ENCODE measurements at places on chromosomes 1 and 21.

- DNase-seq: no peak
These were observed 25.5 kb downstream of the GBP2 start for GRCh38 chr1:89100412-89100811.

DNA sequence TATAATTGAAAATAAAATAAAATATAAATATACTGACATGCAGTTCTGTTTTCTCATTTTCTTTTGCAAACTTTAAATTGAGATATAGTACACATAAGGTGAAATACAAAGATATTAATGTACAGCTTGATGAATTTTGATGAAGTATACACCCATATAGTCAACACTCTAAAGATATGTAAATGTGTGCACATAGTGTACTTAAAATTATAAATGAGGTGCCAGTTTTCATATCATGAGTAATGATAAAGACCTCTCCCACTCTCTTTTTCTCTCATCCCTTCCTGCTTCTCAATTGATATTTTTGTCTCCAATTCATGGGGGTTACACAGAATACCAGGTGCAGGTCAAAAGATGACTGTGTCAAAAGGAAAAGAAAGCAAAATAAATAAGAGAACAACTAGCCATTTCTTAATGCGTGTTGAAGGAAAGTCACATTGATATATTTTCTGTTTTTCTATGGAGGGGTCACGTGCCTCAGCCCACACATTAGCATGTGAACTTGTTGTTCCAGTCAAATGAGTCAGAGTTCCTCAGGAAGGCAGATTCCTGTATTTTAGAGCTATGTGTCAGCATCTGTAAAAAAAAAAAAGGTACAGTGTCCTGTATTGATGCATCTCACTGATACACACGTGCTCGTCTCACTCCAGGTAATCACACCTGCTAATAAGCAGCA lies 64.3 kb upstream of the HOOK1 start:
- DNase-seq: peak; percentile 78

GRCh38 chr1:150995896-150996295 lies 10.8 kb downstream of the MINDY1 start:
- DNase-seq: no peak

DNA sequence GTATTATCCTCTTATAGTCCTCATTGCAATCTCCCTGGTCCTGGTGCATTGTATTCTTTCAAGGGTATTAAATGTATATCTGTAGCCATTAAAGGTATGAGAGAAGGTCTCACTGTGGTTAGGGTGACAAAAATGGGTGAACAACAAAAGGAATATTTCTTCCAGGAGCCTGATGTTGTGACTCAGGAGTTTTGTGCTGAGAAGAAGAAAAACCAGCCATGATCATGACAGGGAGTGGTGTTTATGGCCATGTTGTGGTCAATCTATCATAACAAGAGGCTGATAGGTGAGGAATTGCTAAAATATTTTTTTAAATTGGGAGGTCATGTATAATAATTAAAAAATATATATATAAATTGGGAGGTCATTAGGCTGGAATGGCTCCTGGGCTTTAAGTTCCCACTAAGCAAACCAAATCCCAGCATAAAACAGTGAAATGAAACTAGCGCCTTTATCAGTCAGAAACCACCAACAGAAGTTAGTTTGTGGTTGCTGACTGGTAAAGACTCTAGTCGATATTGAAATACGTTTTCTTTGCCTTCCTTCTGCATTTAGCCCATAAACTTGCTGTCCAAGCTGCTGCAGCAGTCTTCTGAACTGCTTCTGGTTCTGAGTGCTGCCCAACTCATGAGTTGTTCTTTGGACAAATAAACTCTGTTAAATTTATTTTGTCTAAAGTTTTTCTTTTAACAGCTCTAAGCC lies 60.3 kb downstream of the TBX19 start:
- DNase-seq: no peak

DNA sequence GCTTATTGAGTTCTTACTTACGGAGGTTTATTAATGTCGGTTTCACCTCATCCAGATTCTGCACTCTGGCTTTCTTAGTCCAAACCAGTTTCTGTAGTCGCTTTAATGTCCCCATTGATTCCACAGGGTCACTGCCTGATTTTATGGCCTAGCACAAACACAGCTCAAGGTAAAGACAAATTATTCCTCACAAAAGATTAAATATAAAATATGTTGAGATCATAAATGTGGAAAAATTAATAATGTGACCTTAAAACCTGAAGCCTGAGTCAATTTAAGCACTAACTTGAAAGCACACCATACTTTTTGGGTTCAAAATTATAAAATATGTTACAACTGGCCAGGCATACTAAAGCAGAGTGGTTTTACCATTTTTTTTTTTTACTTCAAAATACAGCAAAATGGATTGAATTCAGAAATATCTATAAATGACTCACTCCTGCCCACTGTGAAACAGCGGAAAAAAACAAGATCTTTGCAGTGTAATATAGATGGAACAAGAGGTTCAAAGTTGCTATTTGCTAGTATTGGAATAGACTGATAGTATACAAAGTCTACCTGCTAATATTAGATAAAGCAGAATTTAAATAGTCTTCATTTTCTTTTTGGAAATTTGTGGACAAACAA lies 37.6 kb upstream of the SAMSN1 start:
- no peak for DNase-seq

DNA sequence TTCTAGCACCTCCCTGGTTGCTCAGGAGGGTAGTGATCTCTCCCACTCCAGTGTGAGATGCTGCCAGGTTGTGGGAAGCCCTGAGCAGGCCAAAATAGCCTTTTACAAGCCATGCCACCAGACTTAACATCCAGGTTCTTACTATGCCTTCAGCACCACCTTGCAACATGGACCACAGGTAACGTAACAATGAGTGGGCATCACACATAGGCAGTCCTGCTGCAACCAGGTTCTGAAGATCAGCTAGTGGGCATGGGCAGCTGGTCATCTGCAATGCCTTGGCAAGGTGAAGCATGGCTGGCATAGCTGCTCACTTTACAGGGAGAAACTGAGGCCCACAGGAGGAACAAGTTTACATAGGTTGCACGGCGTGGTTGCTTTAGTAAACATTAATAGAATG lies 40.7 kb downstream of the DHCR24 start:
- no peak for DNase-seq

DNA sequence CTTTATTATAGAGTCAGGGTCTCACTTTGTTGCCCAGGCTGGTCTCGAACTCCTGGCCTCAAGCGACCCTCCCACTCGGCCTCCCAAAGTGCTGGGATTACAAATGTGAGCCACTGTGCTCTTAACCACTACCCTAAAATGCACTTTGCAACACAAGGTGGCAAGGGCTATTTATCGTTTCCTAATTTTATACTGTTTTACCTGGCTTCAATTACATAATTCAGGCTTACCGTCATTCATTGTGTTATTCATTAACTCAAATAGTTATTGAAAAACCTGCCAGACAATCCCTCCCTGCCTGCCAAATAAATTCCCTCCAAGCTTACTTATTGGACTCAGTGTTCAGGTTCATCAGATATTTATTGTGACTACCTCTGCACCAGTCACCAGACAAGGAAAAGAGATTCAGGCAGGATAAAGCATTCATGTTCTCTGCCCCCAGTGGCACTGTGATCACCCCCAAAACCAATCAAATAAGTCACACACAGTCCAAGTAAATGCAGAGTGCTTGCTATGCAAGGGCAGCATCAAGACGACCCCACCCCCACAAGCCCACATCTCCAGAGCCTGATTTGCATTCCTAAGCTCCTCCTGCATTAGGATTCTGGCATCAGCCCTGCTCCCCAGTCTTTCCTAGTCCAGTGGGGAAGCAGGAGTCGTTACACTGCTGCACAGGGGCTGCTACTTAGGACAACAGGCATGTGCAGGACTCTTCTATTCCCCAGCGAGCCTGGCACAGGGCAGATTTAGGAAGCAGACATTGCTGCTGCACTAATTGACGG lies 8.1 kb downstream of the PAQR7 start:
- DNase-seq: no peak

DNA sequence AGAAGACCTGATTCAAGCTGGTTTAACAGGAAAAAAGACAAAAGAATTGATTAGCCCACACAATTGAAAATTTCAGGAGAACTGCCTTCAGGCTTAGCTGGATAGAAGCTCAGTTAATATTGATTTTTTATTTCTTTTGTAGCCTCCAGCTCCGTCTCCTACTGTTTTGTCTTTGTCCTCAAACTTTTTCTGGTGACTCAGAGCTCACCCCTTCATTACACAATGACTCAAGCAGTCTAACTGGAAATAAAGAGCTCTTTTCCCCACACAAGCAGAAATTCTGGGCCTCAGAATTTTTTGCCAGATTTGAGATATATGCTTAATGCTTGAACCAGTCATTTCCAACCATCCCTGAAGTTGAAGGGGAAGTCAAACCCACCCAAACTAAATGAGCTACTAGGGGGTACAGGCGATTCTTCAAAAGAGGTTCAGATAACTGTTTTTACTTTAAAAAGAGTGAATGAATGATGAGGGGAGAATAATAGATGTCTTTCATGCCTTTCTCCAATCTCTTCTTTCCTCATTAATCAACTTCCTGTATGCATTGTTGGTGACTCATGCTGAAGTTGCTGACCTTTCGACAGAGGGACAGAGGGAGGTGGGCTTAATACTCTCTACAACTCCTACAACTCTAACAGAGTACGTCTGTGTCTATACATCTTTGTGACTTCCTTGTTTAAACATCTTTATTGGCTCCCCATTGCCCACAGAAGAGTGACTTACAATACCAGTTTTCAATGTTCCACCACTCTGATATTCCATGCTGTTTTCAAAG lies 6.2 kb upstream of the ACP6 start:
- no peak for DNase-seq

DNA sequence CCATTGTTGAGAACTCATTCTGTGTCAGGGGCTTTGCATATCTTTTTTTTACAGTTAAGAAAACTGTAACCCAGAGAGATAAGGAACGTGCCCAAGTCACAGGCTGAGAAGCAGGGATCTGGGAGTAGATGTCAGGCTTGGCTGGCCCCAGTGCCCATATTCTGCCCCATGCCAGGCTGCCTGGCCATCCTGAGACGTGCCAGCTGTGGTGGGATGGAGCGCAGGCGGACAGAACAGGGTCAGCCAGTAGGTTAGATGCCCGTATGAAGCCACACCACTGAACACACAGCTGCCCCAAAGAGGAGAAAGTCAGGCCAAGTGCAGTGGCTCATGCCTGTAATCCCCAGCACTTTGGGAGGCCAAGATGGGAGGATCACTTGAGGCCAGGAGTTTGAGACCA lies 55.9 kb downstream of the SLC66A1 start:
- no peak for DNase-seq

- peak; percentile 15 for DNase-seq
These were observed 67.4 kb downstream of the ARHGEF10L start for GRCh38 chr1:17606826-17607440.

DNA sequence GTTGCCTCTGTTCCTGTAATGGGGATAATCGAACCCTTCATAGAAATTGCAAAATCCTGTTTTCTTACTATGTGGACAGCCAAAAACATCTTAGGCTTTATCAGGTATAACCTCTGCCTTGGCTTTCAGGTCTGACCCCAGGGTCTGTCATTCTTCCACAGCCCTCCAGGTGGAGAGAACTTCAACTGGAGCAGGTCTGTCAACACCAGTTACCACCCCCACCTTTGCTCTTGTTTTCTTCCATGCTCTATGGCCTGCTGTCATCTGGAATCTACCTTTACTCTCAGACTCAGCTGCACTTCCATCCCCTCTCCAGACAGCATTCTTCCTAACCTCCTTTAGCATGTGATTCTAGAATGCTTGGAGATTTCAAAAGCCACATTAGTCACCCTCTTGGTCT lies 10.4 kb upstream of the GJA9 start:
- DNase-seq: no peak

DNA sequence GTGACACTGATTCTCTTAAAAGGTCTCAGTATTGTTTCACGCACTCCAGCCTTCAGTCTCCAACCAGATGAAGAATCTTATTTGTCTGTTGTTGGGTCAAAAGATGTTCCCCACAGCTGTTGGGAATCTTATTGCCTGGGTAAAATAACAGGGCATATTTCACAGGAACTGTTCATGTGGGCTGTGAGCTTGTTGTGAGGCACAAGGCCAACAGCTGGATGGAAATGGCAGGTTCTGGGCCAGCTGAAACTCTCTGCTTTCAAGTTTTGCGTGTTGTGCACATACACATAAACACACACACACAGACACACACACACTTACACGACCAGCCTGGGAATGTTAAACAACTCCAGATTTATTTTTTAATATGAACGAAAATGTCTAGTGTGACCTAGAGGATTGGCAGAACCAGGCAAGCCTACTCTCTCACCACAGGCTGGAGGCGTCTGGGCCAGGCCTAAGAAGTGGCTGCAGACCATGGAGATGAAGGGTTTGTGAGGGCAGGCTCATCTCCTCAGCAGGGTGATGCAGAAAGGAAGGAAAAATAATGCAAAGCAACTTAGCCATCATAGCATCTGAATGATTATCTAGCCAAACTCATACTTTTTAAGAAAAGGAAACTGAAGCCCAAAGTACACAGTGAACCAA lies 357.0 kb downstream of the TTLL7 start:
- DNase-seq: no peak

- DNase-seq: no peak
These were observed 7.7 kb upstream of the SDC3 start for GRCh38 chr1:30916296-30916695.

DNA sequence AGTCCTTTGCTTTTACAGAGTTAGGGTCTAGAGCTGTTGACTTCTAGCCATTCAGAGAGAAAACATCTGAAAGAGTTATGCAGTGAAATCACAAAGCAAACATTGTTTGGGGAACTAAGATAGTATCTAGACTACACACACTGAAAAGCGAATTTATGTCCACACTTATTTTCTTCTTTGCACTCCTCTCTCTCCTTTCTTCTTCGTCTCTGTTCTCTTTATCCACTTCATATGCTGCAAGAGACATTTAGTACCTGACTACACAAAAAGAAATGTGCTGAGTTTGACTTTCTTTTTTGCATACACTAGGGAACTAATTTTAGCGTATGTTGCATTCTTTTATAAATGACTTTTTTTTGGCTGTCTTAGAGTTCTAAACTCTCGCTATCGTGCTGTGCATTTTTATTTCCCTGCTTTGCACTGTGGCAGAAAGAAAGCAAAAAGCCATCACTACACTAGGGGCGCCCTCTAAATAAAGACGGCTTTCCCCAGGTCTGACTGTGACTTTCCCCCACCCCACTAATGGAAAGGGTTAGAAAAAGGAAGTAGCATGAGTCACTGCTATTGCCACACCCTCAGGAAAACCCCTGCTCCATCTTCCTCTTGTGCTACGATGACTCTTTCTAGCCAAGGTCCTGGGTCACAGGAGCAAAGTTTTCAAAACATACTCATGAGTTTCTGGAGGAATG lies 65.7 kb downstream of the MAP3K7CL start:
- DNase-seq: peak; percentile 82

- no peak for DNase-seq
These were observed 591 bp downstream of the KCTD3 start for GRCh38 chr1:215567491-215568298.

DNA sequence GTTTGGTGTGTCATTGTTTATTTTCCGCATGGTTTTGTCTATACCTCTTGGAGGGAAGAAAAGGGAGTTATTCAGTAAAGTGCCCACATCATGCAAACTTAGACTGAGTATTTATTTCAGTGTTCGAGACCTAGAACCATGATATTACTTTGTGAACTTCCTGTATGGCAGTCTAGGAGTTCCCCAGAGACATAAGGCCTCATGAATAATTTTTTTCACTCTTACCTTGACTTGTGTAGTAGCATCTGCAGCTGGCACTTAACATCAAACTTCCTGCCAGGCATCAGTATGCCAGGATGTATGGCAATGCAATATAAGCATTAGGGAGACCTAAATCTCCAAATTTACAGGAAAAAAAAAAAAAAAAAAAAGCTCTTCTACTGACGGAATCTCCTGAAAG lies 287.7 kb downstream of the NEGR1 start:
- DNase-seq: no peak
